ENCODE measurements at places on chromosomes 4 and X. TPM values are rescaled to one million over a fixed set of nuclear protein-coding genes. Genes with fewer than 3 reads are reported as not detected.

GRCh38 chr4:100949350-100949935 lies 397.9 kb downstream of the PPP3CA start:
- H3K4me3 ChIP-seq = no peak overlapping the region
- no peaks in the 10 kb centered on the region for H3K27me3 ChIP-seq
- no peaks in the 10 kb centered on the region for H3K36me3 ChIP-seq
- no peaks in the 10 kb centered on the region for H3K4me1 ChIP-seq
- no peak overlapping the region for H3K27ac ChIP-seq

DNA sequence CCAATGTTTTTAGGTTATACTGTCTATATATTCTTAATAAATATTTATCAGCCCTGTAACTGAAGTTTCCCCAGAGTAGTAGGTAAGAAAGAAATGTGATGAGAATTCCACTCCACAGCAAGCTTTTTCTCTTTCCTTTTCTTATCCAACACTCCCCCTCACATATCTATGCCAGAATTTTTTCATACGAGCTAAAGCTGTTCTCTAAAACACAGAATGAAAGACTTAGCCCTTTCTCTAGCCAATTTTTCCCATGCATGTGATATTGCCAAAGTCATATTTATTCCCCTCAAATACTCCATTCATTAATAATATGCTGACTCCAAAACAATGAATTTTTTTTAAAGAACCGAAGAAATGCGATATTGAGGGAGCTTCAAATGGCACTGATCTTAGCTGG lies 32.3 kb downstream of the VEGFC start:
- no peak overlapping the region for H3K4me3 ChIP-seq
- DNase-seq = no peak
- H3K27me3 ChIP-seq = no peaks in the 10 kb centered on the region
- H3K4me1 ChIP-seq = no peaks in the 10 kb centered on the region

- H3K36me3 ChIP-seq = no peaks in the 10 kb centered on the region
- no peak for DNase-seq
- H3K4me1 ChIP-seq = no peaks in the 10 kb centered on the region
- H3K4me3 ChIP-seq = no peak overlapping the region
- no peaks in the 10 kb centered on the region for H3K27me3 ChIP-seq
These were observed 252.6 kb downstream of the CBR4 start for GRCh38 chr4:168757500-168757899.

The RENBP gene
- 4.2 TPM for total RNA-seq

The MAD2L1 gene
- total RNA-seq = 2.0 TPM

GRCh38 chr4:168751263-168752225 lies 254.7 kb downstream of the PALLD start:
- H3K4me3 ChIP-seq = no peak overlapping the region
- H3K27me3 ChIP-seq = no peaks in the 10 kb centered on the region
- H3K4me1 ChIP-seq = peaks cover 5% of the 10 kb centered on the region
- H3K36me3 ChIP-seq = no peaks in the 10 kb centered on the region
- peak overlapping the region; percentile 57 for H3K27ac ChIP-seq

The CFAP47 gene
- total RNA-seq = not detected

GRCh38 chrX:19019996-19020395 lies 36.1 kb upstream of the PHKA2 start:
- no peak overlapping the region for H3K4me3 ChIP-seq

GRCh38 chrX:97290199-97290598 lies 406.5 kb downstream of the RPA4 start:
- no peaks in the 10 kb centered on the region for H3K27me3 ChIP-seq
- no peak for DNase-seq
- H3K4me3 ChIP-seq = no peak overlapping the region
- H3K36me3 ChIP-seq = no peaks in the 10 kb centered on the region
- H3K27ac ChIP-seq = no peak overlapping the region

- no peaks in the 10 kb centered on the region for H3K36me3 ChIP-seq
- no peaks in the 10 kb centered on the region for H3K27me3 ChIP-seq
- DNase-seq = no peak
- peaks cover 6% of the 10 kb centered on the region for H3K4me1 ChIP-seq
- no peak overlapping the region for H3K27ac ChIP-seq
- no peak overlapping the region for H3K4me3 ChIP-seq
These were observed 55.7 kb downstream of the TIGD2 start for GRCh38 chr4:89166971-89167475.
